NCI-H510A treated with DMSO at 0.1 percent for 48 hours (cell line): ENCODE measurements at places on chromosomes 3 and 15.

DNA sequence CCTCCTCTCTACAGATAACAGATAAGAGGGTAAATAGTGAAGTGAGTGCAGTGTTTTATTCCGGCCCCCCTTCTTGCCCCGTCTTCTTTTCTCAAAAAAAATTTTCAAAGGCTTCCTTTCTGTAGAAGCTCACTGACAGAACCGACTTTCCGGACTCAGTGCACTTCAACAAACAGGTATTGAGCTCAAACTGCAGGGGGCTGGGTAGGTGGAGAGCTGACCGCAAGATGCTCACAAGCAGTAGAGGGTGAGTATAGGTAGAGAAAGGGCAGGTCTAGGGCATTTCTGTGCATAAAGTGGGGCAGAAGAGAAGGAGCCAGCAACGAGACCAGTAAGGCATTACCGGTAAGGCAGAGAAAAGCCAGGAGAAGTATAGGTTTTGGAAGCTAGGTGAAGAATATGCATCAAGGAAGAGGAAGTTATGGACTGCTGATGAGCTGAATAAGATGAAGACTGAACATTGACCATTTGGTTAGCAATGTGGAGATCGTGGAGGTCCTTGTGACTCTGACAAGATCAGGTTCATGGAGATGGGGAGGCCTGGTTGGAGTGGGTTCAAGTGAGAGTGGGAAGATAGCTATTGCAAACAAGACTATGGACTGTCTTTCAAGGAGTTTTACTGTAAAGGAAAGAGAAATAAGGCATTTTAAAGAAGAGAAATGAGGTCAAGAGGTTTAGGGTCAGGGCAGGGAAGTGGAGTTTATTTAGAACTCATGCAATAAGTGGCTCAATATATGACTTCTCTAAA is 97.4 kb downstream of the ST6GAL1 start:
- DNase-seq, result no peak

- no peak for DNase-seq
Measured at GRCh38 chr3:124984754-124985153, 50.2 kb upstream of the MUC13 start.

- DNase-seq, result no peak
Measured at GRCh38 chr3:175692256-175692655, 833.1 kb downstream of the NAALADL2 start.

DNA sequence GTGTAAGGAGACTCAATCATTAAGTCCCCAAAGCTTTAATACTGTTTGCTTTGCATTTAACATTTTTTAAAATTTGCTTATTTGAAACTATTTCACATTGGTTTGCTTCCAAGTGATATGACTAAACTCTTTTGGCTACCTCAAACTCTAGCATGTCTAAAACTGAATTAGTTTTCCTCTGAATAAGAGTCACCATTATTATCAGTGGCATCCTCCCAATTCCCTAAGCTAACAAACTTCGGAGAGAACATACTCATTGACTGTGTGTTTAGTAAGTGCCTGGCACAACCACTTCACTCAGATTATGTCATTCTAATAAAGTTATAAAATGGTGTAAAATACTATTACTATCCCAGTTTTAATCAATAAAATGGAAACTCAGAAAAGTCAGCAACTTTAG is 21.9 kb downstream of the ATOSA start:
- DNase-seq, result no peak

DNA sequence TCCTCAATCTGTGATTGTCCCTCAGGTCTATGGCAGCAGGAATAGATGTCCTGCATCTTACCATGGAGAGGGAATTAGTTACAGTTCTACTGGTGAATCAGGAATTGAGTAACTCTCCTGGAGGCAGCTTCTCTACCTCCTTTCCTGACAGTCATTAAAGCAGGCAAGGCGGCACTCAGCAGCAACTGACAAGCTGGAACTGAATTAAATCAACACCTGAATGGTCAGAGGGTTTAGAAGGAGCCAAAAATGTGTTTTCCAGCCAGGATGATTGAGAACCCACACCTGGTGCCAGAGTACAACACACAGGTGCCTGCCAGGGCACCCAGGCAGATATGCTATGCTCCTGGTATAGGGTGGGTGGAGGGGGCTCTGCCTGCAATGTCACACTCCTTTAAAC is 43.1 kb upstream of the TIPARP start:
- no peak for DNase-seq

GRCh38 chr15:50182219-50183013 is 420 bp downstream of the SLC27A2 start:
- peak; percentile 60 for DNase-seq

GRCh38 chr3:26104851-26105251 is 315.0 kb downstream of the OXSM start:
- DNase-seq, result no peak

GRCh38 chr3:120438665-120439370 is 12.0 kb downstream of the FSTL1 start:
- no peak for DNase-seq

- no peak for DNase-seq
Measured at GRCh38 chr15:86540840-86541467, 461.3 kb downstream of the AGBL1 start.

DNA sequence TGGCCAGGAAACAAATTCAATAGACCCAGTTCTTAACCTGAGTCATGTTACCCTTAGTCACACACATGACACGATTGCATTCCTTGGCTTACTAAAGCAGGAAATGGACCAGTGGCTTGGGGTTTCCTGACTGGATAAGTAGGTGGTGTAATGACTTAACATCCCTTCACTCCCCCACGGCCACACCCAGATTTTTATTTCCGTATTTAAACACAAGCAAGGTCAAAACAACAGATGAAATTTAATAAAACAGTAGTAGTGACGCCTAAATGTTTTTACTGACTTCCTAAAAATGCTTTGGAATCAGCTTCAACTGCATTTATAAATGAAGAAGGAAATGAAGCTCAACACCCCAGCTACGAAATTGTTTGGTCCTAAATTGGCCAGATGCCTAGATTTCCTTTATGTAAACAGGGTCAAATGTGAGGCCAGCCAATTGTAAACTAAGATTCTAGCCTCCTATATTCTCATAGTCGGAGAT is 324.3 kb downstream of the CHST2 start:
- no peak for DNase-seq

GRCh38 chr3:23776352-23776891 is 29.3 kb upstream of the UBE2E1 start:
- no peak for DNase-seq

DNA sequence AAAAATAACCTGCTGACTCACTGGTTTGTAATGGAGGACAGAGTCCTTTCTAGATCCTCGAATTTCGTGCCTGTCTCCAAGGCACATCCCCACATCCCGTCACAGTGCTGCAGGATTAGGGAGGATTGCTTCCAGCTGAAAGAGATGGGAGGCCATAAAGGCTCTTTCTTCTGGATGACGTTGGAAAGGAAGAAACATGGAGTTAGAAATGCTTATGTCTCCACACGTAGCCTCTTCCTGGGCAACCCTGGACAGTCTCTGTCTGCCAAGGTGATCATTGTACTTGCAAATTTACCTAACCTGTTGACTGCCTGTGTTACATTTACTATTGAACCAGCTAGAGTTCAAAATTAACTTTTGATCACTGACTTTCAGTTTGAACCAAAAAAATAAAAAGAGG is 27.6 kb upstream of the VILL start:
- DNase-seq, result no peak

GRCh38 chr3:187742351-187743171 is 2.7 kb downstream of the BCL6 start:
- no peak for DNase-seq

- peak; percentile 67 for DNase-seq
Measured at GRCh38 chr3:132641837-132642538, 17.6 kb downstream of the ACAD11 start.

- DNase-seq, result no peak
Measured at GRCh38 chr3:190860521-190860920, 2.0 kb downstream of the GMNC start.

DNA sequence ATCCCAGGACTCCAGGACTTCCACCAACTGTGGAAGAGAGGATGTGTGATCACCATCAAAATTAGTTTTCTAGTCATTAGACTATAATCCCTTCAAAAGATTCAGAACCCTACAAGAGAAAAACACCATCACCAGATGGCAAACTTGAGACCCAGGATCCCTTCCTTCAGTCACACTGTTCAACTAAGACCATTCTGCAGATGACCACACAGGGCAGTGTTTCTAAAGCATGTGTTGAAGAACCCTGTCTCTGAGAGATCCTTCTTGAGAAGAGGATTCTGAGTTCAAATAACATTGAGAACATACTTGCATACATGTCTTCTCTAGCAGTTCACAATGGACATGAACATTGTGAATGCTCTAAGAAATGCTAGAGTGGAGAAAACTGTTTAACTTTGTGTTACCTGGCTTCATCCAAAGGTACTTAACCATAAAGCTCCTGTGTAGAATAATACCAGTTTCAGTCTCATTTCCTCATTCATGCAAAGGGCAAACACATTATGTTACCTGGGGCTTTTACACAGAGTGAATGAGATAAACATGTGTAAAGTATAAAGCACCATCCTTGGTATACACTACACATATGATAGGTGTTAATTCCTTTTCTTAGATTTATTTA is 2.4 kb upstream of the ADGRG7 start:
- no peak for DNase-seq

GRCh38 chr3:26963361-26963743 is 340.8 kb downstream of the LRRC3B start:
- DNase-seq, result no peak

GRCh38 chr15:25238716-25239470 is 199.9 kb downstream of the UBE3A start:
- no peak for DNase-seq

- no peak for DNase-seq
Measured at GRCh38 chr3:134362221-134362620, 12.0 kb downstream of the AMOTL2 start.

GRCh38 chr3:58178528-58179234 is 32.1 kb downstream of the DNASE1L3 start:
- DNase-seq, result no peak

DNA sequence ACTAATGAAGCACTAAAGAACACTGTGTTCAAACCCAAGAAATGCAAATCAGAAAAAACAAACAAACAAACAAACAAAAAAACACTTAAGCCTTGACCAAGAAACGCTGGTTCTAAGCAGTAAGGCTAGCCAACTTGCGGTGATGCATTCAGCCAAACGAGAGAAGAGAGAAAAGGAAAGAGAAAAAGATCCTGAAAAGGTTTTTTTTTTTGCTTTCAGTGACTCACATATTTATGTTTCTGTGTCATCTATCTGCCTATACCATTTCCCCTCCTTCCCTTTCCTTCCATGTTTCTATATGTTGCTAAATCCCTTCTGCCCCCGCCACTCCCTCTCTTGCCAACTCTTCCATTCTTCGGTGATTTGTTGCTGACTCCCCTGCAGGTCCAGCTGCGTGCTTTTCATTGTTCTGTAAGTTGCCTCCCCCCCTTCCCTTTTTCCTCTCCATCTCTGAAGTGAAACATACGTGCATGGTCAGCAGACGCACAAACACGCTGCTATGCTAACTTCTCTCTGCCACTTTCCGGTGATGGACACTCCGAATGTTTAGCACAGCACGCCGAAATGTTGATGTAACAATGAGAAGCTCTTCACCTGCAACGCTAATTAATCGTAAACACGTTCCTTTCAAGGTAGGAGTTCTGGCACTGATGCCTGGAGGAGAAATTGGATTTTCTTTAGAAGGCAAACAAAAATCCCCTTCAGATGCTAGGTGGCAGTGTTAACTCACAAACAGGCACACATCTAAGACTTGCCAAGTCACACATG is 154.4 kb downstream of the TUSC7 start:
- DNase-seq, result peak; percentile 53

- no peak for DNase-seq
Measured at GRCh38 chr3:130897316-130897715, 3.4 kb downstream of the ATP2C1 start.

- DNase-seq, result no peak
Measured at GRCh38 chr3:36302626-36303025, 77.7 kb upstream of the STAC start.

DNA sequence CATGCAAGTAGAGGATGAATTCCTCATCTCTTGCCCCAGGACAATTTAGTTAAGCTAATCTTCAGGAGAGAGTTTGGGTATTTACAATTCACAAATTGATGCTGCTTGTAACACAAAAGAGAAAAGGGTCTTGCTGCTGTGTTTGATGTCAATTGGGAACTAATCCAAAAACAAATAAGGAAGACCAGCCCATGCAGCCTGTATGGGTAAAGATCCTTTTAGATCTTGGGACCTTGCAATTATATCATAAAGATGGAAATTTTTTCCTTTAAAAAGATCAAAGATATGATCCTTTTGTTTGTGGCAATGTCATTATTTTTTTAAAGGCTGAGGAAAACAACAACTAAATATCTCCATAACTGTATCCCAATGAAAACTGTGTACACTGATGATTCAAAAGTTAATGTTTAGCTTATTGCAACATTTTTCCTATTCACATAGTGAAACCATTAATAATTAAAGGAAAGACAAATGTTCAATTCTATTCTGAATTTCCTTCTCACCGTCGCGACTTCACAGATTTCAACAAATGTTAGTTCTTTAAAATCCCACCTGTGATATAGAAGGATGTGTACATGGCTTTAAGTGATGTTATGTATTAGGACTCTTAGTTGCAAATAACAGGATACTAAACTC is 40.2 kb downstream of the TMEM212 start:
- no peak for DNase-seq

DNA sequence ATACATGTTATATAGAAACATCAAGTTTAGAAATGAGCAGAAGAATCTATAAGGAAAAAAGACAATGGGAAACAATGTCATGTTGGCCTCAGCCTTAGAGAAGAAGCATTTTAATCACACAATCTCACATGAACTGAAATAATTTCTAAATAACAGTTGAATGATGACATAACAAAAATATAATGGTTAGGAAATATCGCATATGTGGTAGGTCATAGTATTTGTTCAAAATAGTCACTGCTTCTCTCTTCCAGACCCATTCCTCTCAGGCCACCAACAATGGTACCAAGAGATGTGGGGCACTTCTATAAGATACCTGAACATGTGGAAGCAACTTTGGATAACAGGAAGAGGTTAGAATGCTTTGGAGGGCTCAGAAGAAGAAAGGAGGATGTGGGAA is 195.7 kb upstream of the PDZRN3 start:
- DNase-seq, result no peak

- no peak for DNase-seq
Measured at GRCh38 chr3:31562525-31562924, 29.8 kb downstream of the STT3B start.

DNA sequence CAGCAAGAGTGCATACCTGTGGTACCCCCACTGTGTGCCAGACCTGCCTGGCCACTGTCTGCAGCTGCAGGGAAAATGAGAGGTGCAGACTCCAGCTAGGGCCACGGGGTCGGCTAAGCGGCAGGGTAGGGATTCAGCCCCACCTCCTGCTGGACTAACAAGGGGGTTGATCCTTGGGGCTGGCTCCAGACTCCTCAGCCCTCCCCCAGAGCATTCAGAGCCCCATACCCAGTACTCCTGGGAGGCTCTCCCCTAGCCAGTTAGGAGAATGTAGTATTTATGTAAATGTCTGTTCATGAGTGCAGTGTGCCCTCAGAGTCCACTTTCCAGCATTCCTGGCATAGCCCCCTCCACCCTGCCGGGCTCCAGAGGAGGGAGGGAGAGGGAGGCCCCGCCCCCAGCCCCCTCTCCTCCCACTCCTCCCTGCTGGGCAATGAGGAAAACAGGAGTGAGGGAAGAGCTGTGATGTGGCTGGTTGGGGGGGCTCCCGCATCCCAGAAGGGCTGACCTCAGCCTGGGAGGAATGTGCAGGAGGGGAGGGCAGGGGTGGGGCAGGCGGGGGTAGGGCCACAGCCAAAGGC is 4.5 kb upstream of the SEMA3B start:
- no peak for DNase-seq

GRCh38 chr3:46660003-46660402 is 33.5 kb downstream of the ALS2CL start:
- DNase-seq, result no peak
